ENCODE measurements at places on chromosomes 7 and 10. TPM values are rescaled to one million over a fixed set of nuclear protein-coding genes. Genes with fewer than 3 reads are reported as not detected.

DKK1 gene
- total RNA-seq, result not detected

- no peaks in the 10 kb centered on the region for H3K4me1 ChIP-seq
- no peaks in the 10 kb centered on the region for H3K27me3 ChIP-seq
- H3K4me3 ChIP-seq, result no peak overlapping the region
- no peak for DNase-seq
- H3K27ac ChIP-seq, result no peak overlapping the region
Measured at GRCh38 chr7:119842337-119842736, 430.6 kb upstream of the KCND2 start.

GTPBP10 gene
- total RNA-seq, result 31.1 TPM

DNA sequence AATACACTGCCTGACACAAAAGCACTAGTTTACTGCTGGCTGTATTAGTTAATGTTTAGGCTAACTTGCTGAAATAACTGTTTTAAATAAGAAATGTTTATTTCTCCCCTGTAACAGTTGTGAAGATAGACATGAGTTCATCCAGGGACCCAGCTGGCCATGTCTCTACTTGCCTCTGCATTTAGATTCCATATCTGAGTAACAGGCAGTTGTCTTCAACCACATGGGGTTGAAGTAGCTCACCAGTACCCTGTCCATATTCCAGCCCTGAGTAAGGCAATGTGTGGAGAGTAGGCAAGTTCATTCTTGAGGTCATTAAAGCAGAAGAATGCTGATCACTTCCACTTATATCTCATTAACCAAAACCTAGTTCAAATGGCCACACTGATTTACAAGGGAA, 31.1 kb upstream of the RSBN1L start:
- no peak for DNase-seq
- H3K27me3 ChIP-seq, result no peaks in the 10 kb centered on the region
- H3K4me3 ChIP-seq, result no peak overlapping the region
- H3K36me3 ChIP-seq, result no peaks in the 10 kb centered on the region

ZMYND11 gene
- total RNA-seq, result 52.8 TPM

- peaks cover 7% of the 10 kb centered on the region for H3K27me3 ChIP-seq
- H3K36me3 ChIP-seq, result no peaks in the 10 kb centered on the region
- H3K27ac ChIP-seq, result no peak overlapping the region
- peaks cover 7% of the 10 kb centered on the region for H3K4me1 ChIP-seq
- no peak for DNase-seq
Measured at GRCh38 chr10:78579576-78579975, 489.2 kb upstream of the ZMIZ1 start.

GRCh38 chr7:28046035-28046434, 134.6 kb downstream of the JAZF1 start:
- H3K27me3 ChIP-seq, result peaks cover 7% of the 10 kb centered on the region
- no peak for DNase-seq
- peaks cover 2% of the 10 kb centered on the region for H3K36me3 ChIP-seq
- H3K27ac ChIP-seq, result no peak overlapping the region

TMEM184A gene
- not detected for total RNA-seq

Measured in activated naive CD8-positive, alpha-beta T cell treated with anti-CD3 and anti-CD28 coated beads, Interleukin-2, amount 10 ng/mL, durations not matched to agents 7 days and 5 days (primary cell).